ENCODE measurements at places on chromosomes 12 and 14.

GRCh38 chr14:50928002-50928635, 16.2 kb downstream of the PYGL start:
- DNase-seq: no peak

DNA sequence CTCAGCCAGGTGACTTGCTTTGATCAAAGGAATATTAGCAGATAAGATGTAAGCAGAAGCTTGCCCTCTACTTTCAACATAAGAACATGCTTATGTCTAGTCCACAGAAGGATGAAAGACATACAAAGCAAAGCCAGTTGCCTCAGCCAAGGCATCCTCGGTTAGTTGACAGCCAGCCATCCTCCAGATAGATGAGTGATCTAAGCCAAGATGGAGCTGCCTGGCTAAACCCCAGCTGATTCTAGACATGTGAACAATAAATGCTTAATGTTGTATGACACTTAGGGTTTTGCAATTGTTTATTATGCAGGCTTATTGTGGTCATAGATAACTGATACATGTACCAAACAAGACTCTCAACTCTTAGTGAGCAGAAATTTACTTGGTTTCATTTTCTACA, 157.6 kb upstream of the TMTC2 start:
- DNase-seq: no peak

GRCh38 chr14:49861699-49862088, 9.1 kb upstream of the NEMF start:
- DNase-seq: no peak

- DNase-seq: no peak
Measured at GRCh38 chr12:3601461-3602150, 110.6 kb downstream of the PRMT8 start.

GRCh38 chr14:73248108-73248868, 11.0 kb downstream of the PAPLN start:
- no peak for DNase-seq

GRCh38 chr12:104177663-104178501, 37.7 kb upstream of the TXNRD1 start:
- no peak for DNase-seq

- DNase-seq: no peak
Measured at GRCh38 chr12:30706476-30706875, 10.8 kb upstream of the IPO8 start.

DNA sequence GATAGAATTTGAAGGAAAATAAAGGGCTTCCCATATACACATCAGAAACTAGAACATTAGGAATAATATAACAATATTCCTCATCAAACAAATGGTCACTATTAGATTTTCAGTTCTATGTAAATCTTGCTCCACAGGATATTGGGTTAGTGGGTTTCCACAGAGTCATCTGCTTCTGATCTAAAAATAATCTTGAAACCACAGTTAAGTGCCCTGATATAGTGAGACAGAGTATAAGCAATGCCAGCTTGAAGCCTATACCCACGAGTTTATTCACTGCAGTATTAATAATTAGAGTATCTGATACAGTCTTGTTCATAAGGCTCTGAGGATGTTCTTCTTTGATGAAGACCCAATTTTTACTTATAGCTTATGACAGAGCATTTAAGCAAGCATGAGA, 74.5 kb upstream of the ATF7IP start:
- DNase-seq: no peak

DNA sequence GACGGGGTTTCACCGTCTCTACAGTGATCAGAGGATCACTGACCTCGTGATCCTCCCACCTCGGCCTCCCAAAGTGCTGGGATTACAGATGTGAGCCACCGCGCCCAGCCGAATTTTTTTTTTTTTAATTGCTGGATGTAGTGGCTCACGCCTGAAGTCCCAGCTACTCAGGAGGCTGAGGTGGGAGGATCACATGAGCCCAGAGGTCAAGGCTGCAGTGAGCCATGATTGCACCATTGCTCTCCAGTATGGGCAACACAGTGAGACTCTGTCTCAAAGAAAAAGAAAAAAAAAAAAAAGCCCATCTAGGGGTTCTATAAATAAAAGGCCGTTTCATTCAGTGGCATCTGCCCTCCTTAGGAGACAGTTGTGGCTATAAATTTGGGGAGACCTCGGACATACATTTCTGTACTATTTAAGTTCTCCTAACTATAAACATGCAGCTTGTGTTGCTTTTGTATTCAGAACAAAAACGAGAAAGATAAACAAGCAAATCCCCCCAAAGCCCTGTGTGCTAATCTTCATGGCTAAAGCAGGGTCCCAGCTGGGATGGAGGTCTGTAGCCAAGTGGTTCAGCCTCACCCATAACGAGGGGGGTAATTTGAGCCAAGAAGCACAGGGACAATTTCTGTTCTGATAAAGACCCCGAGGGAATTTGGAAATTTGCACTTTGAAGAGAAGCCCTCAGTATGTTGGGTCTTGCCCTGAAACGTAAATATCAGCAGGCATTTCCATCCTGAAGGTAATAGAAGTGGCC, 35.0 kb upstream of the BCL7A start:
- DNase-seq: no peak

GRCh38 chr14:37246427-37246829, 48.7 kb downstream of the MIPOL1 start:
- peak; percentile 55 for DNase-seq

DNA sequence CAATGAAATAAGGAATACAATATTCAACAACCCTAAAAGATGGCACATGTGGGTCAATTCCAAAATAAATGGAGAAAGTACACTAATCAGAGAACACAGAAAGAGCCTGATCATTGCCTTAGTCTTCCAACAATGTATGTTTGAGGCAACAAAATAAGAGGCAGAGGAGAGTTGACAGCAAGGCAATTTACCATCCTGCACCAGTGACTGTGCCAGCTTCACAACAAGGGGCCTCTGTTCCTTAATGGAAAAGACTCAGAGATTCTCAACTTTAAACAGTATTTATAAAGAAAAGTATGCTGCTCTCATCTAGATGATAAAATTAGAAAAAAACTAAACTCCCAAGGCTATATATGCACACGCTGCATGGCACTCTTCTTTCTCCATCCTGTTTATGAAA, 25.9 kb downstream of the EPS8 start:
- no peak for DNase-seq

GRCh38 chr14:95359994-95360826, 40.5 kb upstream of the CLMN start:
- DNase-seq: peak; percentile 84

DNA sequence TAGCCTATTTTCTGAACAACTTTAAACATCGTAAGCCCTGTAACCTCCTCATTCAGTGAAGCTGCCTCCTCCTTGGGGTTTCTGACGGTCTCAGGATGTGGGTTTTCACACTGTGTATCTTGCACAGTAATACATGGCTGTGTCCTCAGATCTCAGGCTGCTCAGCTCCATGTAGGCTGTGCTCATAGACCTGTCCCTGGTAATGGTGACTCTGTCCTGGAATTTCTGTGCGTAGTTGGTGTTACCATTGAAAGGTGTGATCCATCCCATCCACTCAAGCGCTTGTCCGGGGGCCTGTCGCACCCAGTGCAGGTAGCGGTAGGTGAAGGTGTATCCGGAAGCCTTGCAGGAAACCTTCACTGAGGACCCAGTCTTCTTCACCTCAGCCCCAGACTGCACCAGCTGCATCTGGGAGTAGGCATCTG, 980.5 kb downstream of the TMEM121 start:
- no peak for DNase-seq

DNA sequence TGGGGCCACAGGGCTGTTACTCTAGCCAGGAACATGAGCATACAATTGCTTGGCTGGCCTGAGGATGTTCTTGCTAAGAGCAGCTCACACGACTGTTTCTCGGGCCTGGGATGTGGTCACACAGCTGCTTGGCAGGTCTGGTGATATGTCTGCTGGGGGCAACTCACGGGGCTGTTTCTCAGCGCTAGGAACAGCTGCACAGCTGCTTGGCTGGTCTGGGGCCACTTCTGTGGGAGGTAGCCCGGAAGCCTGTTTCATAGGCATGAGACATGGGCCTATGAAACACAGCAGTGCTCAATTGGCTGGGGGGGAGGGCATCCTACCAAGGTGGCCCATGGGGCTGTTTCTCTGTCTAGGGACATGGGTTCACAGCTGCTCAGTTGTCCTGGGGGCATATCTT, 73.4 kb upstream of the DDHD1 start:
- DNase-seq: no peak

- DNase-seq: no peak
Measured at GRCh38 chr14:31122921-31123320, 84.7 kb downstream of the HECTD1 start.

DNA sequence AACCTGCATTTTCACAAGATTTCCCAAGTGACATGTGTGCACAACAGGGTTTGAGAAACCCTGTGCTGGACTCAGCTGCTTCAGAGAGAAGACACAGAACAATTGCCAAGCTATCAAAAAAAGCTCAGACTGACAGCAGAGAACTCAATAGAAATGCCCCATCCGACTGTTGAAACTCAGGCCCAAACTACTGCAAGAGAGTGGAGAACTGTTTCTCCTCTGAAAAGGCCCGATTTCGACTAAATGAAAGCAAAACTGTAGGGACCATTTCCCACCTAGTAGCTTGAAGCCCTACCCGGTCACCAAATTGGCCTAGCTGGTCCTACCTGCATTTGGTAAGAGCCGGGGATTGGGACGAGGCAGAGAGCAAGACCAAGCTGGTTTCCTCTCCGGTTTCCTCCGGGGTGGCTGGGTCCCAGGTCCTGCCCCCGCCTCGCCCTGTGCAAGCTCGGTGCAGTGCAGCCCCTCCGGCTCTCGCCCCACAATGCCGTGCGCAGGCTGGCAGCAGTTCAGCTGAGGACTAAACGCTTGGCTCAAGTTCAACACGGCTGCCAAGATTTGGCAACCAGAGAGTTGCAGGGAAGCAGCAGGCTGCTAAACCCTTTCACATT, 1180.6 kb downstream of the VRK1 start:
- DNase-seq: peak; percentile 6

DNA sequence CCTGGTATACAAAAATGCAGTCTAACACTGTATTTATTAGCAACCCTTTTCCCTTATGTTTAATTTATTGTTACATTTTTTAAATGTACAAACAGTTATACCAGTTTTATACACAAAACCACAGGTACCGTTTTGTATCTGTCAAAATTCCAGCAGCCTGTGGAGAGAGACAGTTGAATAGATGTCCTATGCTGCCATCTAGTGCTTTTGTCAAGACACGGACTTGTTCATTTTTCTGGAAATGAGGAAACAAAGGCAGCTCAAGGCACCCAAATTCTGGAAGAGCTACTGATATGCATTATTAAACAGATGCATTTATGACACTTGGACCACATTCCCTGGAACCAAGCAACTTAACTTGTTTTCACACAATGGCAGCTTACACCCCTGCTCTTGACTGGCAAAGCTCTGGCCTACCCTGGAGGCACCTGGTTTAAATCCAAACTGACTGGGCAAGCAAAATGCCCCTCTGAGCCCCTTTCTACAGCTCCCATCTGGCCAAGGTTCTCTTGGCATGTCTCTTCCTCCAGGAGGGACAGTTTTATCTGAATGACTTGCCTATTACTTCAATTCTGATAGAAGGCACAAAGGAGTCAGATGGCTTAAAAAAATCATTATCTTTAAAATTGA, 286.9 kb upstream of the PRKD1 start:
- DNase-seq: peak; percentile 72

GRCh38 chr12:102172436-102172835, 25.2 kb downstream of the PMCH start:
- no peak for DNase-seq

- no peak for DNase-seq
Measured at GRCh38 chr12:122523846-122524718, 2.7 kb downstream of the RSRC2 start.

- DNase-seq: no peak
Measured at GRCh38 chr14:102280376-102280962, 24.5 kb downstream of the MOK start.

DNA sequence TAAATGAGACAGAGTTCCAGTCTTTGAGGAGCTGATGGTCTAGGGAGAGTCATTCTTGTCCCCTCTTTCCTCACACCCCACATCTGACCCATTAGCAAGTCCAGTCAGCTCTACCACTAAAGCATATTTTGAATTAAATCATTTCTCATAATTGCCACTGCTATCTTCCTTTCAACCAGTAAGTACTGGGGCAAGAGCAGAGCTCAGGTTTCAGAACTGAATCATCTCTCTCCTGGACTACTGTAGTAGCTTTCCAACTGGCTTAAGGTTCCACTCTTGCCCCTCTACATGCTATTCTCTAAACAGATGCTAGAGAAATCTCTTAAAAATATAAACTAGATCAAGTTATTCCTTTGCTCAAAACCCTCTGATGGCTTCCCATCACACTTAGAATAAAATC, 218.3 kb downstream of the TTC6 start:
- DNase-seq: no peak

- DNase-seq: no peak
Measured at GRCh38 chr12:27549801-27550652, 26.0 kb downstream of the PPFIBP1 start.

DNA sequence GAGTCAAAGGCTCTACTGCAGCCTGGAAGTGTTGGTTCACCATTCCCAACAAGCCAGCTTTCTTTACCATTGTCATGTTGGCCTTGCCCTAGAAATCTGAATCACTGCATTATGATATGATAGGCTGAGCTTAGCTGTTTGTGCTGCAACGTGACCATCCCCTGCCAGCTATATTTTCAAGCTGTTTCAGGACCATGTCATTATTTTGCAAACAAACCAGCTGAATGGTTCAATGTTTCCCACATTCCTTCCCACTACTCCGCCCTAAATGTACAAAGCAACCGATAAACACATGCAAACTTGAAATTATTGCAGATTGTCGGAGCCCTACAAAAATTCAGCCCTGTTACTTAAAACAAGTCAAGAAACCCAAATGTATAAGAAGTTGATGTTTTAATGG, 136.1 kb downstream of the KICS2 start:
- DNase-seq: no peak

DNA sequence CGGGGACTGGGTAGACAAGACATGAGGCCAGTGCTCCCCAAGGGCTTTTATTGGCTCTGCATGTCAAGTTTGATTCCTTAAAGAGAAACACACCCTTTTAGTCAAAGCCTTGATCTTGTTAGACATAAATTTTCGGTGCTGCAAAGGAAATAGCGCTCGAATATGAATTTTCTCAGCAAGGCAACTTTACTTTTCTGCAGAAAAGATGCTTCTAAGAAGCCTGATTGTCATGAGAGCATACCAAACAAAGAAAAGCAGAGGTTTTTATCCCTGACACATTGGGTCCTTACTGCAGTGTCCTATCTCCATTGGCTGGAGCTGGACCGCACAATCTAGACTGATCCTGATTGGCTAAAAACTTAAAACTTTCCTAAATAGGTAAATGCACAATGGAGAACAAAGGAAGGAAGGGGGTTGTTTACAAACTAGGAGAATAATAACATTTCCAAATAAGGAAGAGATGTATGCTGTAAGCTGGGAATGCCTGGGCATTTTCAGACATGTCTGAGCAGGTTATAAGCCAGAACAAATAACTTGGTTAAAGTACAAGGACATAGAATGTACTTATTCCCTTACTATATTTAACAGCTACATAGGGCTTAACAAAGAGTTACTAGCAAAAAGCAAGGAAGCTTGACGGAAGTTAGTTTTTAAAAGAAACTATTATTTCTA, 17.2 kb downstream of the TXNRD1 start:
- no peak for DNase-seq

GRCh38 chr14:75167325-75167724, 9.1 kb downstream of the TMED10 start:
- no peak for DNase-seq
